Dermis microvascular lymphatic vessel endothelial cell (primary cell): ENCODE measurements at places on chromosomes 4 and X.

DNA sequence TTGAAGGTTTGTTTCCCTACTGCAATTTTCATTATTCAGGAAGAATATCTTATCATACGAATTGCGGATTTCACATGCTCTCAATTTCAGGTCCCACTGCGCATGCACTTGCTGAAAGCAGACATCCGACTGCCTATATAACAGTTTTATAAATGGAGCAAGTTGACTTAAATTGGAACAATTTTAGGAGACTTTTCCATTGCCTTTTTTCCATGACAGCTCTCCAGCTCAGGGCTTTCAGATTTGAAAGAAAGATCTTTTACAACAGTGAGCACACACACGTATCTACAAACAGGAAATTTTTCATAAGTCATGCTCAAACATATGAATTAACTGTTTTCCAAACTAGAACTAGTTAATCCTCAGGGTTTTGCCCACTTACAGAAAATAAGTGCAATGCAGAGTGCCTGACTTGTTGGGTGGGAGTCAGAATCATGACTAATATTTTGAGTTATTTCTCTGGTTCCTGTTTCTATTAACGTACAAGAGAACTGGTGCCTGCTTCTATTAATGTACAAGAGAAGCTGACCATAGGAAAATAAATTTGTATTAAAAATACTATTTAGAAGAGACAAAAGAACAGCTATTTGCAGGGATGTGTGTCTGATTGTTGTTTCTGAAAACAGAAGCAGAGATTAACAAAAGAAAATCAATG, 137.9 kb downstream of the GPC3 start:
- no peak for DNase-seq

GRCh38 chr4:4430492-4431195, 43.7 kb downstream of the NSG1 start:
- peak; percentile 58 for DNase-seq

DNA sequence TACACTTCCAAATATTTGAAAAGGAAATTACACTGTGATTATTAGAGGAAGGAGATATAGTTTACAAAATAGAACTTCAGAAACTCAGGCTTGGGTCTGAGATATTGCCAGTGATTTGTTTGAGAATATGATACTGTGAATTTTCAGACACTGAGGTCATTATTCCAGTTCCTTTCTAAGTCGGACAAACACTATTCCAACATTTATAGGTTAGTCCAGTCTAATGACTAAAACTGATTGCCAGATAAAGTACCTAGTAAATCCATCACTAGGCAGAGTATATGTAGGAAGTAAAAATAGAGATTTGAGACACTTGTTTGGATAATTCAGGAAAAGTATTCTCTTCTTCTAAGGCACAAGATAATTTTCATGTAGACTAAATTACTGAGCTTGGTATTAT, 13.2 kb downstream of the MTTP start:
- DNase-seq = no peak

GRCh38 chr4:109127866-109128265, 174.6 kb downstream of the COL25A1 start:
- no peak for DNase-seq

DNA sequence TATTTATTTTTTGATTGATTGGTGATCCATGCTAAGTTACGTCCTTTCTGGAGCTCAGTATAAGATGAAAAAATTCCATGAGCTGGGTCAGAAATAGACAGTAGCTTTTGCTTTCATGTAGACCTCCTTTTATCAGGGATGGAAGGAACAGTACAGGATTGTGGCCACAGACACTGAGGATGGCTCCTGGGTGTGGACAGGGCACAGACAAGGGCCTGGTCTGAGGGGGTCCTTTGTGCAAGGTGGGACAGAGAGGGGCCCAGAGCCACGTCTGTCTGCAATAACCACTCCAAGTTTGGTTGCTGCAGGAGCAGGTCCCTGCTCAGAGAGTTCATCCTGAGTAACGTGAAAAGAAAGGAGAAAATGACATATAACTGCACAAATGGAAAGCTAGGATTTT, 127.1 kb downstream of the ENPP6 start:
- DNase-seq = no peak

- peak; percentile 26 for DNase-seq
These were observed 333.9 kb upstream of the FSTL5 start for GRCh38 chr4:162497564-162498167.

DNA sequence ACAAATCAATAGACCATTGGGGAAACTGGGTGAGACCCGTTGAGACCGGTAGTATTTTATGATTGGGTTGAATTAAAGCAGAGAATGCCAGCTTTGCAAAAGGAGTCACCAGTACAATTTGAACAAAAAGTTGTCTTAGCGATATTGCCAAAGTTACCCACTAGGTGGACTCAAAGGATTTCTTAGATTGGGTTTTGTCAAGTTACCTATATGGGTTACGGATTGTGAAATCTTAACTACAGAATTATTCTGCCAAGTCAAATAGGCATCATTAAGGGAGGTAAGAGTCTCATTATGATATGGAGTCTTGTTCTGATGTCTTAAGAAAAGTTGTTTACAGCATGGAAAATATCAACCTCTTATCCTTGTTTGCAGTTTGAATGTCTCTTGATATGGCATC, 15.0 kb upstream of the CT47A1 start:
- DNase-seq = no peak

DNA sequence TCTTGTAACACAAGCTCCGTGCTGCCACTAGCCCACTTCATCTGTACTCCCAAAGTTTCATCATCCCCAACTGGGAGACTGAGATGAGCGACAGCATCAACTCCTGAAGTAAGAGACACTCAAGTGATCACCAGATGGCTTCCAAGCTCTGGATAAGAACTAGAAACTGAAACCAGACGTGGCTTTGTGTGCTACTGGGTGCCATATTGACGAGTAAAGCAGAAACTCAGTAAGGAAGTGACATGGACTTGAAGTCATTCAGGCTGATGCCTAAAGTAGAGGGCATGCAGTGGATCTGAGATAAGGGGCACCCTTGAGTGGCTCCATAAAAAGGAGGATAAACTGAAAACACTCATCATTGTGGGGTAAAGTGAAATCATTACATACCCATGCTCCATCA, 72.4 kb downstream of the PCYT1B start:
- no peak for DNase-seq

- DNase-seq = no peak
These were observed 42.3 kb downstream of the DKK2 start for GRCh38 chr4:106993827-106994226.

DNA sequence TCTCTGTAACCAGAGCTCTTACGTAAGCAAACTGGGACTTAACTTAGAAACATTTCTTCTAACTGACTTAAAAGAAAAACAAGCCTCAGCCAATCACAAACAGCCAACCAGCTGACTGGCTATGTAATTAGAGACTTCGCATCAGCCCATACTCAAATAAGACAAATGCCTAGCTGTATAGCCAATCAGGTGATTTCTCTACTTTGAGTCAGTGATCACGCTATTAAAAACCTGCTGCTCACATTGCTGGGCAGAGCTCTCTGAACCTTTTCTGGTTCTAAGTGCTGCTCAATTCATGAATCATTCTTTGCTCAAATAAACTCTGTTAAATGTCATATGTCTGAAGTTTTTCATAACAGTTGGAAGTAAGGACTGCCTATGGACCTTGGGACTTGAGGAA, 9.9 kb upstream of the SMIM10L2A start:
- DNase-seq = no peak

GRCh38 chr4:13212936-13213335, 271.2 kb downstream of the RAB28 start:
- DNase-seq = no peak

DNA sequence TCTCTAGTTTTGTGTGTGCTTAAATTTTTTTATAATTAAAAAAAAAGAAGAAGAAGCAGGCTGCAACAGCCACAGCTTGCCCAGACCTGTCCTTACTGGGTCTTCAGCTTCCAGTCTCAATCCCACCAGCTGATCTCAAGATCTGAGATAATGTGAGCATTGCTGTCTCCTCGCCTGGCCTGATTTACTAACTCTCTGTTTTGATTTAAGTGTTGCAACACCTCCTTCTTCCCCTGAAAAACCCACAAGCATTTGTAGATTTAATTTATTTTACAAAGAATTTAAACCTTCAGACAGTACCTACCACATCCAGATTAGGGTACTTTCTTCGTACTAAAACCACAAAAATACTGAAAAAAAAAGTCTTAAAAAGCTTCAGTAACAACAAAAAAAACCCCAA, 38.0 kb downstream of the FAM241A start:
- no peak for DNase-seq

DNA sequence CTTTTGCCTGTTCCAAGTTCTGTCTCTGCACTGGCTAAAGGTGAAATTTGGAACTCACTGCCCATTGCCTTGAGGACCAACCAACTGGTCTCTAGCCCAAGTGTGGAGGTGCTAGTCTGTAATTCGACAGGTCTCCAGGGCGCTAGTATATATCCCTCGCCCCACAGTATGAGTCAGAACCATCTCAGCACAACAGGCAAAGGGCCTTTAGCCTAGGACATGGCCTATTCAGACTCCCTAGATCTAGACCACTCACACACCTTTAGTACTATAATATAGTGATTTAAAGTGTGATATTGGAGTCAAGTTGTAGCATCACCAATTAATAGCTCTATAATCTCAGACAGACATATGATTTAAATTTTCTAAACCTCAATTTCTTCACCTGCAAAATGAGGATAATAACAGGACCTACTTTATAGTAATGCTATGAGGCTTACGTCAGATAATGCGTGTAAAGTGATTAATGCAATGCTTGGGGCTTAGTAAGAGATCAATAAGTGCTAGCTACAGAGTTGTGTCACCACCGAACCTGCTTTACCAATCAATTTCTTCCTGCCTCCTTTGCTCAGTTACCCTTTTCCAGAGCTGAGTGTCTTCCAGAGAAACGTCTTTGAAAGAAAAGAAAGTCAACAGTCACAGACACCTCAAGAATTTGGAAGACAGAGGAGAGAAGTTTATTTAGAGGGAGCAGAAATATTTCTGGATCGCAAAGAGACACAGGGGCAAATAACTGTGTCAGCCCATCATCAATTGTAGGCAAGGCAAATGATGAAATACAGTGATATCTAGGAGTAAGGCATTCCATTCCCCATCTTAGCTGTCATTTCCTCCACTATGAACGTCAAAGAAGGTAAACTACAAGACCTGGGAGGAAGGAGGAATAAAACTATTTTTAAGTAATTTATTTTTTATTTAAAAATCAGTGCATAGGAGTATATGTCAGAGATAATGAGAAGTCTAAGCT, 2.3 kb downstream of the NOX1 start:
- no peak for DNase-seq

- DNase-seq = no peak
These were observed 44.8 kb downstream of the CLCN3 start for GRCh38 chr4:169665046-169665737.

GRCh38 chr4:53816561-53816960, 225.3 kb upstream of the LNX1 start:
- no peak for DNase-seq

- DNase-seq = peak; percentile 87
These were observed at the start of gene AP1AR for GRCh38 chr4:112231779-112232713. AP1AR (plus strand) TSS chr4:112231787; CDS start chr4:112232092, 305 bp downstream.
